Stimulated activated CD8-positive, alpha-beta memory T cell treated with anti-CD3 and anti-CD28 coated beads, Interleukin-15, amount 100 ng/mL, for 4 hours (primary cell): ENCODE measurements at places on chromosomes 3 and 15.

DNA sequence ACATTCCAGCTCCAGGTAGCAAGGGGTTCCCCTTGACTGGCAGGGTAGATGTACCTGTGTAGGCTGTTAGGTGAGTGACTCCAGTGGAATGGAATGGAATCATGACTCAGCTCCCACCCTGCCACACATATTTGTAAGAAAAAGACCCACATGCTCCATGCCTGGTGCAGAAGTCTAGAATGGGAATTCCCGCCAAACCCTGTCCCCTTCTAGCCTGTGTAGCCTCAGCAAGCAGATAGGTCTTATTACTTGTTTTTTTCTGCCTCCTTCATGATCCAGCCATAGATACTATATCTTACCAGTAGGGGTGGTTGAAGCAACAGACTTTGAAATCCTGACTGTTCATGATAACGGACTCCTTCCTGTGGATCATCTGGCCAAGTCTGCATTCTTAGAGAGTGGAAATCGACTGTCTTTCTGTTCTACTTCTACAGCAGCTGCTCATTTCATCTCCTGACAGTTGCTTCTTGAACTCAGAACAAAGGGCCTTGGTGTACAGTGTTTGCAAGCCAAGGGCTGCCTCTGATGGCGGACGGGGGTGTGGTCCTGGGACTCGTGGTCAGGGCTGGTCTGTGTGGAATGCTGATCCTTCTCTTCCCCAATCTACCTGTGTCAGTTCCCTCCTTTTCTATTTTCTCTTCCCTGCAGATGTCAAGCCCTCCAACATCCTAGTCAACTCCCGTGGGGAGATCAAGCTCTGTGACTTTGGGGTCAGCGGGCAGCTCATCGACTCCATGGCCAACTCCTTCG, 16.3 kb downstream of the SNAPC5 start:
- no peak for DNase-seq

DNA sequence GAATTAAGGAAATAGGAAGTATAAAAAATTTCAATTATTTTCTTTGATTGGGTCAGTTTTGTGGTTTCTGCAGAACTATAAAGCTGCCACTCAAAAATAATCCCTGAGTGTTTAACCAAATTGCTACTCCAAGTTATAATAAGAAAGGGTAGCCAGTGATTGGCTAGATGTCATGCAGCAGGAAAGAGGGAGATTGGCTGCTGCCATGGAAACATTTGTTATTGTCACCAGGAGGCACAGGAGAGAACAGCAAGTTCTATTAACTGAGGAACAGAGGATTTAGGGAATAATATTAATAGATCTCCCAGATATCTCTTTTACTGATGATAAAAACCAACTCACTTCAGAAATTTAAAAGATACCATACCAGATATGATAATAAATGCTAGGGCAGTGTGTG, 42.6 kb downstream of the CLDN1 start:
- no peak for DNase-seq

DNA sequence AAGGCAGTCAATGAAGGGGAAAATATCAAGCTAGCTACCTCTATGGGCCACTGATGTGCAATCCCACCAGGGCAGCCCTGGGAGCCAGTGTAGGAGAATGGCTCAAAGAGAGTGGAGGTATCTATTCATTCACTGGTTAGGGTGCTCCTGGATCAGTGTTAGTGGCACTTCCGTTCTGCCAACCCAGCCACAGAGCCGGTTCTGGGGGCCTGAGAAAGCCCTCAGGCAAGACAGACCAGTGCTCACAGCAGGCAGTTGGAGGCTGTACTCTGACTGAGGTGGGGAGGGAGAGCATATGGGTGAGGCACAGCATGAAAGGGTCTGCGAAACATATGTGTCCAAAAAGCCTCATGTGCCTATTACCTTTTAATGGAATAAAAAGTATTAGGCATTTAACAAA, 109.3 kb downstream of the KCNMB2 start:
- no peak for DNase-seq

DNA sequence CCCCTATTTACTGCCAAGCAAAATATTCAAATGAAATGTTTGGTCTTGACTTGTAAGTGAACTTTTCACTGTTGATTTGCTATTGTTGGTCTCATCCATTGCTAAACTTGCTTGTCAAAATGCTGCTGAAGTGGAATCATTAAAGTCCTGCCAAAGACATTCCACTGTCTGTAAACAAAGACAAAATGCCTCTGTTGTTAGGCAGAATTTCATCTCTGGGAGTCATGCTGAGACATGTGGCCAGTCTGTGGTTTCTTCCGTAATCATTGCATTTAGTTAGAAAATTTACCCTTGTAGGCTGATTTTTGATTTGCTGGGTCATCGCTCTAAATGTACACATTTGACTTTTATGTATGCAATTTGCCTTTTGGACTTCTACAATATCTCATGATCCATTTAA, 577.7 kb downstream of the MECOM start:
- no peak for DNase-seq

GRCh38 chr15:61309031-61309511, 80.0 kb upstream of the RORA start:
- no peak for DNase-seq
